ENCODE measurements at places on chromosomes 12 and 14.

- DNase-seq = no peak
Observed at GRCh38 chr12:92302041-92302829, 156.6 kb upstream of the BTG1 start.

GRCh38 chr14:22314183-22314820 is 274.7 kb downstream of the DAD1 start:
- peak; percentile 62 for DNase-seq

- no peak for DNase-seq
Observed at GRCh38 chr12:106308611-106309010, 6.1 kb downstream of the TCP11L2 start.

- peak; percentile 49 for DNase-seq
Observed at GRCh38 chr14:74577247-74577947, 34.6 kb downstream of the LTBP2 start.

DNA sequence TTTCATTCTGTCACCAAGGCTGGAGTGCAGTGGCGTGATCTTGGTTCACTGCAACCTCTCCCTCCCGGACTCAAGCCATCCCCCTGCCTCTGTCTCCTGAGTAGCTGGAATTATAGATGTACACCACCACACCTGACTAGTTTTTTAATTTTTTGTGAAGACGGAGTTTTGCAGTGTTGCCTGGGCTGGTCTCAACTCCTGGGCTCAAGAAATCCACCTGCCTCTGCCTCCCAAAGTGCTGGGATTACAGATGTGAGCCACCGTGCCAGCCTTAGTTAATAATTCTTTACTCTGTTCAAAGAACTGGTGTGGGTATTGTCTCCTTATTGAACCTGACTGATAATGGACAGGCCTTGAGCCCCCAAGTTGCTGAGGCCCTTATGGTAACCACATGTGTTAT is 10.4 kb upstream of the KRT7 start:
- no peak for DNase-seq

DNA sequence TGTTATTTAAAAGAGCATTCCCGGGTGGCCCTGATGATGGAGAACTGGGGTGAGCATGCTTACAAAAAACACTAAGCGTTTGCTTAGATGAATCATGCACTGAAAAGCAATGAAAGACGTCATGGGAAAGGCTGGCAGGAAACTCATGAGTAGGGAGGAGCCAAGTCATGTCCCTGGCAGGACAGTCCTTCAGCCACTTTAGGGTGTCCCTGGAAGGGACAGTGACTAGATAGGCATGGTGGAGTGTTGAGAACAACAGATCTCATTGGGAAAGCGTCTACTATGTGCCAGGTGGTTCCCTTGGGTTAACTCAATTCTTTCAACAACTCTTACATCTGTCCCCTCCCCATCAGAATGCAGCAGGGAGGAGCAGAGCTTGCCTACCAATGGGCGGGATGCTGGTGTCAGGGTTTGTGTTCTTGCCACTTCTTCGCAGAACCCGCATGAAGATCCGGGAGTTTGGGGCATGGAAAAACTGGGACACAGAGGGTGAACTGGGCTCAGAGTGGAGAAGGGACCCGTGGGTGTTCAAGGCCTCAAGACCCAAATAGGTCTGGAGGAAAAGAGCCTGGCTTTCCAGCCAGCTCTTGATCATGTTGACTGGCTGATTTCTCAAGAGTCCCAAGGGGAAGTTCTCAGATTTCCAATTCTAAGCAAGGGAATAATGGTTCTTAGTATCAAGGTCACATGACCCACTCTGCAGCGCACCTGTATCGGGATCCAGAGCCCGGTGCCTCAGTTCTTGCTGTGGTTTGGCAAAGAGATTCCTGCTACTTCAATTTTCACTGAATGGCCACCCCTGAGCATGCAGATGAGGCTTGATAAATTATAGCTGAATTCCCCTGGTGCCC is 653.9 kb upstream of the TBX3 start:
- DNase-seq = peak; percentile 85

GRCh38 chr12:47864646-47865235 is 40.1 kb downstream of the VDR start:
- no peak for DNase-seq

GRCh38 chr12:19398376-19399363 is 40.6 kb upstream of the AEBP2 start:
- DNase-seq = peak; percentile 25

- DNase-seq = no peak
Observed at GRCh38 chr12:127358888-127359287, 908.1 kb upstream of the TMEM132C start.

GRCh38 chr12:68340404-68341270 is 8.5 kb upstream of the MDM1 start:
- DNase-seq = peak; percentile 13

GRCh38 chr12:112466011-112466422 is 47.3 kb downstream of the PTPN11 start:
- no peak for DNase-seq

GRCh38 chr12:55933169-55933798 is 2.3 kb downstream of the DGKA start:
- peak; percentile 50 for DNase-seq

- no peak for DNase-seq
Observed at GRCh38 chr14:96710060-96710666, 87.0 kb upstream of the VRK1 start.

DNA sequence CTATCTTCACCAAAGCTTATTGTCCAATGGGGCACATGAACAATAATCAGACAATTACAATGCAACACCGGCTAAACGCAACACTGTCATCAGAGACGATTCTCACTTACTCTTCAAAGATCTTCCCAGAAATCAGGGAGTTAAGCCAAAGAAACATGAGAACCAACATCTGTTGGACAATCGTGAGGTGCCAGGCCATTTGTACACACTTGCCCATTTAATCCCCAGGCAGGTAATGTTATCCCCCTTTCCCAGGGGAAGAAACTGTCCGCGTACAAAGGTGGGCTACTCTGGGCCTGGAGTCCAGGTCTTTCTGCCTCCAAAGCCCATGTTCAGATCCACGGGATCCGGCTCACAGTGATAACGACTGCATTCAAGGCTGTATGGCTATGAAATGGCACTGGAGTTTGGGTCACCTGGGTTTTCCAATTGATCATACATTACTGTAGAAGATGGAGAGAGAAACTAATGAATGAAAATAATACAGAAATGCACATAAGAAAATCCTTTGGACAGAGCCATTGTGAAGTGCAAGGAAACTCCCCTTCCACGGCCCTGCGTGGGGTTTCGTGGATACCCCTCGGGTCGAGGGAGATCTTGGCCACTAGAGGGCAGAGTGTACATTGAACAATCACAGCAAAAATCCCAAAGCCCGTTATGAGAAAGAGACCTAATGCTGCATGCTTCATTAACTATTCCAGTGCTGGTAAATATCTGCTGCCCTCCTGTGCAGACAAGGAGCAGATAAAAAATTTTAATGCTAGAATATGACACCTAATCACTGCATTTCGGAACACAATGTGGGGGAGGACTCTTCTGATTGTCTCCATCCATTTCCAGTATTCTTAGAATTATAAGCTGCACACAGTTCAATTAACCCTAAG is 111.4 kb downstream of the EGLN3 start:
- DNase-seq = peak; percentile 79

- DNase-seq = peak; percentile 80
Observed at GRCh38 chr14:68794851-68795596, 2.2 kb upstream of the ZFP36L1 start.

GRCh38 chr12:105222726-105223351 is 13.1 kb downstream of the APPL2 start:
- DNase-seq = no peak

DNA sequence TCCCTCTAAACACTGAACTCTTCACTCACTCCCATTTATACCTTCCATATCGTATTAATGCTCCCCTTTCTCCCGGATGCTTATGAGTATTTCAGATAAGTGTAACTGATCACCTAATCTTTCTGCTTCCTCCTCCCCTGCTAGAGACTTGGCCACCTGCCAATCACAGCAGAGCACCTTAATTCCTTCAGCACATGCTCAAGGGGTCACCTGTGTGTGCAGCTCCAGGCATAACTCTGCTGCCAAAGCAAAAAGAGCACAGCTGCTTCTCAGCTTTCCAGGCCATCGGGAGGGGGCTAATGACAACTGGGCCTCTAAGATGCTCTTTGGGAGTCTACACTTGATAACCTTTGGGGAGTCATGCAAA is 106.9 kb upstream of the DYRK2 start:
- DNase-seq = no peak

DNA sequence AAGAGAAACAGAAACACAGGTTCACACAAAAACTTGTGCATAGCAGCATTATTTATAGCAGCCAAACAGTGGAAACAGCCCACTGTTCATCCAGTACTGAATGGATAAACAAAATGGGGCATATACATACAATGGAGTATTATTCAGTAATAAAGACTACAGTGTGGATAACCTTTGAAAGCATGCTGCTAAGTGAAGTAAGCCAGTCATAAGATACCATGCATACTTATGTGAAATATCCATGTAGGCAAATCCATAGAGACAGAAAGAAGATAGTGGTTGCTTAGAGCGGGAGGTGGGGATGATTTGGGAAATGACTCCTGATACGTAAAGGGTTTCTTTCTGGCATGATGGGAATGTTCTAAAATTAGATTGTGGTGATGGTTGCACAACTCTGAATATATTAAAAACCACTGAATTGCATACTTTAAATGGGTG is 99.4 kb downstream of the CRADD start:
- peak; percentile 56 for DNase-seq

DNA sequence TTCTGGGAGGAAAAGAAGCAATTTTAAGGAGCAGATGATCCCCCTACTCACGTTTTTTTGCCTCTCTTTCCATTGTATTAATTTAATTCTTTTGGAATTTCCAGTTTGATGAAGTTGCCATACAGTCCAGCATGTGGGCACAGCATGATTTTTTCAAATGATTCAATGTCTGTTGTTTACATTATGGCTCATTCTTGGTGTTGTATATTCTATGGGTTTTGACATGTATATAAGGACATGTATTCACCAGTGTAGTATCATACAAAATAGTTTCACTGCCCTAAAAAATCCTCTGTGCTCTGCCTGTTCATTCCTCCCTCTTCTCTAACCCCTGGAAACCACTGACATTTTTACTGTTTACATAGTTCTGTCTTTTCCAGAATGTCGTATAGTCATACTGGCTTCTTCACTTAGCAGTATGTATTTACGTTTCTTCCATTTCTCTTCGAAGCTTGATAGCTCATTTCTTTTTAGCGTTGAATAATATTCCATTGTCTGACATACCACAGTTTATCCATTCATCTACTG is 13.3 kb upstream of the KLHDC2 start:
- no peak for DNase-seq

Data from AG20443 (cell line).